ENCODE measurements at places on chromosomes 12 and 14.

DNA sequence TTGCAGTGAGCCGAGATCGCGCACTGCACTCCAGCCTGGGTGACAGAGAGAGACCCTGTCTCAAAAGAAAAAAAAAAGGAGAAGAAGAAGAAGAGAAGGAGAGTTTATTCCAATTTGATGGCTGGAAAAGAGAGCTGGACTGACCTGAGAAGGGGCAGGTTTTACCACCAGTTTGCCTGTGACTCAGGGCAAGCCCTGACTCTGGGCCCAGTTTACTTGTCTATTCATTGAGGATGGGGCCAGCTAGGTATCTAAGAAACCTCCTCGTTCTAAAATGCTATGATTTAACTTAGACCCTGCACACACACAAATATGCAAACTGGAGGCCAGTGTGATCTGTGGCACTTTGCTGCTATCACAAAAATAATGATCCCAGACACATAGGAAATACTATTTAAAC lies 155.0 kb downstream of the FOXN3 start:
- DNase-seq, result no peak

DNA sequence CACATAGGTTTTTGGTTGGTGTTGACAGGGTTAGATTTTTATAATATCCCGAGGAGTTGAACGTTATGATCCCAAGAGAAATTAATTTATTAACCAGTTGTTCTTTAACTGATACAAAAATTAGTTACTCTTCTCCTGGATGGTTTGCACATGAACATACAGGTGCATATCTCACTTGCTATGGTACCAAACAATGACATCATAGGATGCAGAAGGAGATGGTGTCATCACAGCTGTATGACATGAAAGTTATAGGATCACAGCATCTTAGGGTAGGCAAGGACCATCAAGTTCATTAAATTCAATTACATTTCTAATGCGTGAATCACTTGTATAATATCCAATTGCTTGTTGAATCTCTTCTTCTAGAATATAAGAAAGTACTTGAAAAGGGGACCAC lies 175.8 kb downstream of the PAH start:
- DNase-seq, result no peak

DNA sequence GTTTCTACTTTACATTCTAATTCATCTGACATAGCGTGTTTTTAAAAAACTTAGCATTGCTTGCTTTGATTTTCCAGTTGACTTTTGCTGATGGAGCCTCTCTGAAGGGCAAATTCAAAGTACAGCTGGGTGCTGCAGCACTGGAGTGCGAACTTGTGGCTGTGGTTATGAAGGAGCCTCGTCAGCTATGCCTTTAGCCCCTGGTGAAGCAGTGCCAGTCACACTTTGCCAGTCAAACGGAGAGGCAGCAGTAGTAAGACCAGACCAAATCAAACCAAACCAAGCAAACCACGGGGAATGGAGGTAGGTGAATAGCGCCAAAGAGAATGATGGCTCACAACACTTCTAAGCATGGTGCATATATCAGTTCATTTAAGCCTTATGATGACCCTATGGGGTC lies 15.1 kb upstream of the SLC38A2 start:
- no peak for DNase-seq

- DNase-seq, result no peak
These were observed 208.5 kb downstream of the FOXG1 start for GRCh38 chr14:28975084-28975483.

DNA sequence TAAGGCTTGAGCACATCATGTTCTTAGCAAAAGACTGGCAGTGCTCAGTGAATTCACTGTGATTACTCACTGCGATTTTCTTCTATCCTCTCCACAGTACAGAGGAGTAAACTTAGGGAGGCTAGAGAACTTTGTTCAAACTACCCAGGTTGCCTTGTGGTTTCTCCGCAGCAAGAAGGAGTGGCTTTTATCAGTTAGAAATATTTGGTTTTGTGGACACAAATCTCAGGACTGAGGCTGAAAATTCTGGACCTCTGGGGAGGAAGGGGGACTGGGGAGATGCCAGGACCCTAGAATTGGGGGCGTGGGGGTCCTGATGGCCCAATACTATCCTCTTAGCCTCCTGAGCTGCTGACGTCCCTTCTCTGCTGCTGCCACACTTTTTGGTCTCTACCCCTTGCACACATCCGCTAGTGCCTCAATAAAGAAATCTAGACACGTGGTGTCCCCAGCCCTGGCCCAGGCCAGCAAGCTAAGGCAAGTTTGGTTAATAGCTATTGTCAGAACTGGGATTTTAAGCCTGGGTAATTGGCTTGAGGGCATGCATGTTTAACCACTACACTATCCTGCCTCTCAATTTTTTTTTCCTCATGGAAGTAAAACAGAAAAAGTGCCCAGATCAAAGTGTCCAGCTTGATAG lies 842 bp downstream of the OAS2 start:
- DNase-seq, result no peak

Measured in stimulated activated CD4-positive, alpha-beta T cell treated with anti-CD3 and anti-CD28 coated beads, TNF-alpha, amount 100 ng/mL, for 48 hours (primary cell).